ENCODE measurements at places on chromosomes 3 and 15.
A peak's percentile ranks its signal among the peaks of the same experiment; 100 is the strongest.

DNA sequence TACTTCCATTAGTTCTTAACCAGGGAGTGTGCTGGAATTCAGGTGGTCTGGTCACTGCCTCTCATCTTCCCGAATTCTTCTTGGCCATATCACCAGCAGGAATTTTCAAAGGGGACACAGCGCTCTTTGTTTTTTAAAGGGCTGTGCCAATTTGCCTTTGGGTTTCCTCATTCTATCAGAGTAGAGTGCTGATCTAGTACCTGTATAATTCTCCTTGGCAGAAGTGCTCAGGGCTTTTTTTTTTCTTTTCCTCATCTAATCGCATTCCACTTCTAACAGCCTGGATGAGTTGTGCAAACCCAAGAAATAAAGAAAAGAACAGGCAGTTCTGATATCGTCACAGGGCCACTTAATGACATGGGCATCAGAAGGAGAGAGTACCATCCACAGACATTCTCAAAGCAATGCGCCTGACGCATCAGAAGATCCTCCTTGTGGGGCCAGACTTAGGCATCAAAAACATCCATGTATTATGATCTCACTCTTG, 121.0 kb downstream of the ASB7 start:
- no peak for DNase-seq

GRCh38 chr3:14434126-14434497, 31.7 kb downstream of the SLC6A6 start:
- DNase-seq = peak; percentile 52

DNA sequence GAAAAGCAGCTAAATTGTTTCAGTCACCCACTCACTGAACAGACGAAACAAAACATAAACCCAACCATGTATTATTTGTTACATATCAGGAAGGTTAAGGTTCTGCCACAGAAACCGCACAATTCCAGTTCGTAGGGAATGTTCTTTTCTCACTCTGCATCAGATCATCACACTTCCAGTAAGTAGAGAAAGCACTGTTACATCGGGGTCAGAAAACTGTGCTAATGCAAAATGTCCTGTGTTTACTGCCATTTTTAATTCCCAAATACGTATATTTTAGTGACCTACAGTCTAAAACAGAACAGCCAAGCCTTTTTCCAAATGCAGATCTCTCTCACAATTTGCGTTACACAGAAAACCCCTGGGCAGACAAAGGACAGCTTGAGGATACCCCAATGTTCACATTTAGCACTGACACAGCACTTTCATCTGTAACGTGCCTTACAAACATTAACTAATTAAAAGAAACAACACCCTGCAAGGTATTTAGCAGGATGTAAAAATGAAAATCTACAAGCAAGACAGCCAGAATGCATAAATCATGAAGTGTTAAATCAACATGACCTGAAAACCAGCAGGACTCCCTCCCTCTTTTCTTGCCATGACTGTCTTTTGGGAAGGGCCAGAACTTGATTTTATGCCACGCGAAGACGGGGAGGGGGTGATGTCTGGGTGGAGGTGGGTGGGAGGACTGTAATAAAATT, 34.8 kb upstream of the SKIL start:
- DNase-seq = no peak

DNA sequence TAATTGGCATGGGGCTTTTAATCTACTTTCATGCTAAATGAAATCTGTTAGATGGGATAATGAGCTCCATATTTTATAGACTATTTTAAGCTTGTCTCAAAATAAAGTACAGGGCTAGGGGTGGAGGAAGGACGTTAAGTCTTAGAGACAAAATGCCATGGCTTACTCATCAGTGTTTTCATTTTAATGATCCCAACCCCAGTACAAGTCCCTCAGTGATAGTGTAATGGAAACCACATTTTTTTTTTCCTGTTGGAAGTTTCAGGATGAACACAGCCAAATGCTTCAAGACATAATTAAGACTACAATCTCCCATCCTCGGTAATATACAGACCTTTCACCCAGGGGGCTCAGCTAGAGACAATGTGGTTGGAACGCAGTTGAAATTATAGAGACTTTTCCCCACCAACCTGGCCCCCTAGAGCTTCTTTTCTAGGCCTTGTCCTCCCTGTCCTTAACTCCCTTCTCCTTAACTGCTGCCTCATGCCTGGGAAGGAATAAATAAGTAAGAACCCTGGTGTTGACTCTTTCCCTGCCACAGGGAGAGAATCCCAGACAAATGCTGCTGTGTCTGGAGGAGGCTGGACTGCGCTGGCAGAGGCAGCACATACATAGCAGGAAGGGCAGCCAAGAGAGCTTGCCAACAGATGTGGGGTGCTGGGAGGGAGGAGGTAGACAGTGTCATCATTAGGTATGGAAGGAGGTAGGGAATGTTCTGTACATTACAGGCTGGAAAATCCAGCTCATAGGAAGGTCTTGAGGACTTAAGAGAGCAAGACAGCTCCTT, 115.4 kb upstream of the ROPN1 start:
- DNase-seq = no peak

DNA sequence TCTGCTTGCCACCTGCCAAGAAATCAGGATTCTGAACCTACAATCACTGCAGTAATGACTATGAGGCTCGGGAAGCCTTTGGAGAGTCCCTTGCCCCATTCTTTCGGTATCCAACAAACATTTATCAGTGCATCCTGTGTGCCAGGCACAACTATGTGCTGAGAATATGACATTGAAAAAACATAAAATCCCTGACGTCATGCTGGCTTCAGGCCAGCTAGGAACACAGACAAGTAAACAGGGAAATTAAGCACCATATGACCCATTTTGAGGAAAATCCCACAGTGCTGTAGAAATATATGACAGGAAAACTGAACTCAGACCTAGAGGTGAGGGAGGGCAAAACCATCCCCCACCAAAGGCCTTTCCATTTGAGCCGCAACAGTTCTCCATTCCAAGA, 34.1 kb upstream of the DET1 start:
- no peak for DNase-seq

DNA sequence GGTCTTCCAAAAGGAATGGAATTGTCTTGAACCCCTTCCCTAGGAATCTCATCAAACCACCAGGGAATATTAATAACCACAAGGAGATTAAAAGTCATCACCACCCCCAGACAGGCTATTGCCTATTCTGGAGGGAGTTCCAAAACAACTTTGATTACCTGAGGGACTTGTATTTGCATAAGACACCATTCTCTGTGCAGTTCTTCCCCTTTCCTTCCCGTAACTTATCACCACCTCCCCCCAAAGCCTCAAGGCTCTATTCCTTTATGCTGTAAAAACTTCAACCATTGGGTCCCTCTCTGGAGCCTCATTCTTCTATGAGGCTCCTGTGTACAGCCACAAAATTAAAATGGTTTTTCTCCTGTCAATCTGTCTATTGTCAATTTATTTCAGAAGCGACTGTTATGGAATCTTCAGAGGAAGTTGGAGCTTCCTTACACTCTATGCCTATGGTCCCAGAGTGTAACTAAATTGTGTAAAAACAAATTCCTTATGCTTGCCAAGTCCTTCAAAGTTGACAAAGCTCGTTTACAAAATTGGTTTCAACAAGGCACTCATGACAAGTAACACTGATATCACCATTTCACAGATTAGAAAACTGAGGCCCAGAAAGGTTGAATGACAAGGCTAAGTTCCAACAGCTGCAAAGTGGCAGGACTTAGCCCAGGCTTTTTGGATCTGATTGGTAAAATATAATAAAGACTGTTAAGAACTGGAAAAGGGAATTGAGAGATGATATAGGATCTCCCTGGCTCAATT, 68.3 kb upstream of the HERC1 start:
- DNase-seq = no peak

GRCh38 chr15:42108806-42109205, 14.4 kb upstream of the PLA2G4D start:
- no peak for DNase-seq

- DNase-seq = no peak
Observed at GRCh38 chr3:131658115-131658514, 155.3 kb upstream of the MRPL3 start.

DNA sequence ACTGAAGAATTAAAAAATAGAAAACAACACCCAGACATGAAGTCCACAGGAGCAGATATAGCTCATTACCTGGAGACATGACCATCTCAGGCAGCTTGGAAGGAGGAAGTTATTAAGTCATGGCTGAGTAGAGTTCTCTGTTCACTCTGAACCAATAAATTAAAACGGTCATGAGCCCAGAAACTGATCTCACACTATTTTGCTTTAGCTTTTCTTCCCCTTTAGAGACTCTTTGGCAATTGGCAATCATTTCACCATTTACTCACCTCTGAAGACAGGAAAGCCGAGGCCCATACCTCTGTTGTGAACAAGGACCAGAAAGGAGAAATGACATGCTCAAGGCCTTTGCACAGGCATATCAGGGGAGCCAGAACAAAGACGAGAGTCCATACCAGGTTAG, 26.6 kb downstream of the CLDN18 start:
- DNase-seq = no peak

- peak; percentile 37 for DNase-seq
Observed at GRCh38 chr15:91099616-91099994, 452 bp upstream of the SV2B start.

- DNase-seq = no peak
Observed at GRCh38 chr3:195802795-195803194, 8.9 kb downstream of the MUC4 start.

DNA sequence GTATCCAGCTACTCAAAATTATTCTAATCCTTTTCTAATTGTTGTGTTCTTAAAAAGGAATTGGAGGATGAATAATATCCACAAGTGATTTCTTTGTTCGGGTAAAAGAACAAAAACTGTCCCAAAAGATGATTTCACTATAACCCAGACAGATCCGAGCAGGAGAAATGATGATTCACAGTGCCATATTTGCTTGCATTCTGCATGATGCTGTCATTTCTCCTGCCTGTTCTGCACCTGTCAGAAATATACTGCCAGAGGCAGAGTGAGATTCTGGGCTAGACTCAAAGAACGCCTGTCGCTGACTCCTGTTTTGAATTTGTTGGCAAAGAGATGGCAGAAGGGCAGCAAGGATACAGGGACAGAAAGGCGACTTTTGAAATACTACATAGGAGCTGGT, 34.7 kb upstream of the SLC24A5 start:
- no peak for DNase-seq

GRCh38 chr3:129603561-129603942, 2.9 kb downstream of the PLXND1 start:
- DNase-seq = no peak

DNA sequence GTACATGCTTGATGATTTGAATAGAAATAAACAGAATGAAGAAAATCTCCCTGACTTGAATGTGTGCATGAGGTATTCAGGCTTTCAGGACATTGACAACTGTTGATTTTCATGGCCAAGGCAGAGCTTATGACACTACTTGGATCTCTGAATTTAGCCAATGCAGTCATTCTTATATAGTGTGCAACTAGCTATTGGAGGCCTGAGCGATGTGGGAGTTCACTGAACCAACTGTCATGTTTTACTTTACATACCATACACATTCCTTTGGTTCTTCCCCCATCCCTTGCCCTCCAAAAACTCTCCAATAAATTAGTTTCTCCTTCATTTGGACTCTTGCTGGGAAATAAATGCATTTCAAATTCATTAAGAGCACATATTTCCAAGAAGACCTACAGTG, 460.4 kb downstream of the RBMS3 start:
- DNase-seq = no peak

DNA sequence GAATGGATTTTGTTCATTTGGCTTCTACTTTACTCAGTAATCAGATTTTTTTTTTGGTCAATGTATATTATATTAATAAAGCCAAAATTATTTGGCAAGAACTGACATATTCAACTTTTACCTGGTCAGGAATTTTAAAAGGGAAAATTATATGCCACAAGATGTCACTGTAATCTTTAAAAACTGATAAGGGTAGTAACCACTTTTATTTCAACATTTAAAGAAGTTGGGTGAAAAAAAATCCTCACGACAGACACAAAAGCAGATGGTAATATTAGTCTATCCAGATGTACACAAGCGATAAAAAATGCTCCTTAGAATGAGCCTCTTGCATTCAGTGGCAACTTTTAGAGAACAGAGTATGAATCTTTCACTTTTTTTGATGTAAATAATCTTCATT, 101.9 kb downstream of the SERPINI1 start:
- no peak for DNase-seq

- DNase-seq = peak; percentile 92
Observed at GRCh38 chr3:48694610-48695392, 9.1 kb upstream of the NCKIPSD start.

DNA sequence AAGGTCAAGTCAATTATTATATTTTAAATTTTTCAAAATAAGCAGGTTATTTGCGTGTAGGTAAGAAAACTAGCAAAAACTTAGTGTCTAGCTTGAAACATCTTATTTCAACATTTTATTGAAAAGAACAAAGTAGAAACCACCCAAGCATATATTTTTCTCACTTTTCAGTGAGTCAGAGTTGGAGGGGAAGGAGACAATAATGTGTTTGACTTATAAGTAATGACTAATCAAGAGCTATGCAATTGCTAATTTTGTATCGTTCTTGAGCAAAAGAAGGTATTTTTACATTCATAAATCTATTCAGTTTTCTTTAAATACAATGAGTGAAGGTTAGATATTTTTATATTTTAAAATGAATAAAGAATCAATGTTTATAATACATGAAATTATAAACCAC, 54.4 kb upstream of the P2RY1 start:
- peak; percentile 3 for DNase-seq

DNA sequence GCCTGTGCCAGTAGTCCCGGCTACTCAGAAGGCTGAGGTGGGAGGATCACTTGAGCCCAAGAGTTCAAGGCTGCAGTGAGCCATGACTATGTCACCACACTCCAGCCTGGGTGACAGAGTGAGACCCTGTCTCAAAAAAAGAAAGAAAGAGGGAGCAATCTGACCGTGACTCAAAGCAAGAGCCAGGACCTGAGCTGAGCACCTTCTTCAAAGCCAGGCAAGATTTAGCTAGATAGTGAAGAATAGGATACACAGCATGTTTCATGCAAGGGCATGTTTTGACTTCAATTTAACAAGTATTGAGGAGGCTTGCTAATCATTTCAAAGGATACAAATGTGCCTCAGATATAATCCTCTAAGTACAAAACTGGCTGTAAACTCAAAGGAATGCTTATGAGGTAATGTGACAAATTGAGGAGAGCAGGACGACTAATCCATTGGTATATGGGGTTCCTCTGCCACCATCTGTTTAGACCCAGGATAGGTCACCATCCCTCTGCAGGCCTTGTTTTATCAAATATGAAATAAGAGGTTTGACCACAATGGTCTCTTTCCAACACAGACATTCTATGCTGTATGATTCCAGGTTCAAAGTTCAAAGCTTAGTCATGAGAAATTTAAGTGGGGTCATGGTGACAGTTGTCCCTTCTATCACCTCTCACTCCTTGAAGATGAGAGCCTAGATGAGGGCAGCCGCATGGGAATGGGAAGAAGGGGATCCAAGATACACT, 33.2 kb downstream of the RAB27A start:
- no peak for DNase-seq

GRCh38 chr15:83358972-83359564, 74.6 kb upstream of the BNC1 start:
- DNase-seq = no peak

DNA sequence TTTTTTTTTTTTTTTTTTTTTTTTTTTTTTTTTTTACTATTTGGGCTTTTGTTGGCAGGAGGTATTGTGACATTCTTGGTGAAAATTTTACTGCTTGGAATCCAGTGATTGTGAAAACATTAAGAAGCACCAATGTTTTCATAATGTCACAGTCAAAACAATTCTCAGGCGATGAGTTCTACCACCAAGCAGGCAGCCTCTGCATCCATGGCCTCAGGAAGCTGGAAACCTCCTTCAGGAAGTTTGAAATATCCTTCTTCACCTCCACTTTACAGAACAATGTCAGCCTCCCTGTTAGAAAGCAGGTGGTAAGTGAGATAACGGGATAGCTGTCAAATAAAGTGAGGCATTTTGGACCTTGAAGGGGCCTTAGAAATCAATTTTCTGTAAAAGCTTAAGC, 98.3 kb downstream of the MEX3B start:
- peak; percentile 34 for DNase-seq

Data from iris pigment epithelial cell (primary cell).